ENCODE measurements at places on chromosomes 2 and 18. TPM values are rescaled to one million over a fixed set of nuclear protein-coding genes. Genes with fewer than 3 reads are reported as not detected.

SCYGR4 gene
- not detected for total RNA-seq

CERKL gene
- total RNA-seq: not detected

VSNL1 gene
- total RNA-seq: 78.4 TPM

ADAM23 gene
- 24.3 TPM for total RNA-seq

CCDC138 gene
- total RNA-seq: 23.7 TPM

DNAJC5G gene
- 0.18 TPM for total RNA-seq

VWA3B gene
- total RNA-seq: not detected

TRAK2 gene
- 10.5 TPM for total RNA-seq

ST6GAL2 gene
- 8.6 TPM for total RNA-seq

TMEM178A gene
- 13.6 TPM for total RNA-seq

DYNC2LI1 gene
- 7.0 TPM for total RNA-seq

GALR1 gene
- total RNA-seq: 0.07 TPM

MAP3K19 gene
- not detected for total RNA-seq

BMPR2 gene
- total RNA-seq: 18.1 TPM

GLI2 gene
- 45.9 TPM for total RNA-seq

TMEM247 gene
- not detected for total RNA-seq

CFC1 gene
- not detected for total RNA-seq

HOXD4 gene
- not detected for total RNA-seq

CHRNG gene
- not detected for total RNA-seq

SLC66A2 gene
- total RNA-seq: 20.9 TPM

IL36RN gene
- total RNA-seq: not detected

TEX44 gene
- total RNA-seq: not detected

DCDC2C gene
- not detected for total RNA-seq

TTL gene
- total RNA-seq: 42.4 TPM

ANO7 gene
- total RNA-seq: 8.6 TPM

INHBB gene
- total RNA-seq: 0.14 TPM

DPP10 gene
- 6.0 TPM for total RNA-seq

RAD51AP2 gene
- total RNA-seq: 0.30 TPM

PRKRA gene
- 57.6 TPM for total RNA-seq

BMP10 gene
- total RNA-seq: not detected

CCDC150 gene
- total RNA-seq: 43.0 TPM

RTP5 gene
- total RNA-seq: not detected

UPP2 gene
- total RNA-seq: not detected

ASIC4 gene
- total RNA-seq: 0.79 TPM

MRPL44 gene
- total RNA-seq: 47.6 TPM

RGPD4 gene
- total RNA-seq: 0.05 TPM

GALNT5 gene
- 0.34 TPM for total RNA-seq

FSHR gene
- not detected for total RNA-seq

SLC4A5 gene
- 1.2 TPM for total RNA-seq

LBX2 gene
- 1.8 TPM for total RNA-seq

ZC3H8 gene
- total RNA-seq: 7.0 TPM

FSIP2 gene
- 1.9 TPM for total RNA-seq

SSB gene
- total RNA-seq: 202 TPM

CRYGC gene
- not detected for total RNA-seq

AQP12B gene
- not detected for total RNA-seq

SLC4A3 gene
- total RNA-seq: 8.7 TPM

TOGARAM2 gene
- total RNA-seq: 0.62 TPM

TUBB8B gene
- 1.2 TPM for total RNA-seq

TIMM21 gene
- total RNA-seq: 47.7 TPM

CABYR gene
- total RNA-seq: 19.3 TPM

SIX3 gene
- 6.6 TPM for total RNA-seq

TMEM37 gene
- 9.6 TPM for total RNA-seq

POTEC gene
- total RNA-seq: not detected

UGT1A10 gene
- 0.11 TPM for total RNA-seq

SALL3 gene
- total RNA-seq: 83.8 TPM

Measured in WTC11 (cell line).